OCI-LY7 (cell line): ENCODE measurements at places on chromosomes 16 and 17. TPM values are rescaled to one million over a fixed set of nuclear protein-coding genes. Genes with fewer than 3 reads are reported as not detected.
A peak's percentile ranks its signal among the peaks of the same experiment; 100 is the strongest.

The KCNH4 gene
- not detected in 2 replicates for total RNA-seq

The NXN gene
- total RNA-seq = 2.0 and 2.8 TPM in 2 replicates

The NOD2 gene
- total RNA-seq = not detected in 2 replicates

The ANKRD40CL gene
- total RNA-seq = not detected in 2 replicates

The P2RX5 gene
- 173 and 195 TPM in 2 replicates for total RNA-seq

The P4HB gene
- 502 and 577 TPM in 2 replicates for total RNA-seq

The TRIM16 gene
- 9.9 and 13.2 TPM in 2 replicates for total RNA-seq

The EVI2A gene
- 28.1 and 31.3 TPM in 2 replicates for total RNA-seq

The WDR59 gene
- 70.1 and 80.3 TPM in 2 replicates for total RNA-seq

The HSD17B1 gene
- total RNA-seq = 2.1 and 2.2 TPM in 2 replicates

The SMIM22 gene
- total RNA-seq = not detected in 2 replicates

The PMFBP1 gene
- 2.0 and 4.9 TPM in 2 replicates for total RNA-seq

The HOXB6 gene
- total RNA-seq = not detected in 2 replicates

The SLC13A5 gene
- total RNA-seq = not detected in 2 replicates

- peak; percentile 76 for DNase-seq
These were observed 6.3 kb downstream of the VWA3A start for GRCh38 chr16:22098405-22099255.

GRCh38 chr17:82865774-82866395 is 26.1 kb upstream of the ZNF750 start:
- DNase-seq = peak; percentile 39

GRCh38 chr16:9081158-9081557 is 10.3 kb upstream of the HAPSTR1 start:
- no peak for DNase-seq

GRCh38 chr17:80257716-80258213 is 2.9 kb upstream of the RNF213 start:
- DNase-seq = no peak

- no peak for DNase-seq
These were observed 7.8 kb downstream of the BAHCC1 start for GRCh38 chr17:81402981-81403467.

GRCh38 chr17:69523244-69523861 is 108.9 kb downstream of the MAP2K6 start:
- DNase-seq = peak; percentile 71

DNA sequence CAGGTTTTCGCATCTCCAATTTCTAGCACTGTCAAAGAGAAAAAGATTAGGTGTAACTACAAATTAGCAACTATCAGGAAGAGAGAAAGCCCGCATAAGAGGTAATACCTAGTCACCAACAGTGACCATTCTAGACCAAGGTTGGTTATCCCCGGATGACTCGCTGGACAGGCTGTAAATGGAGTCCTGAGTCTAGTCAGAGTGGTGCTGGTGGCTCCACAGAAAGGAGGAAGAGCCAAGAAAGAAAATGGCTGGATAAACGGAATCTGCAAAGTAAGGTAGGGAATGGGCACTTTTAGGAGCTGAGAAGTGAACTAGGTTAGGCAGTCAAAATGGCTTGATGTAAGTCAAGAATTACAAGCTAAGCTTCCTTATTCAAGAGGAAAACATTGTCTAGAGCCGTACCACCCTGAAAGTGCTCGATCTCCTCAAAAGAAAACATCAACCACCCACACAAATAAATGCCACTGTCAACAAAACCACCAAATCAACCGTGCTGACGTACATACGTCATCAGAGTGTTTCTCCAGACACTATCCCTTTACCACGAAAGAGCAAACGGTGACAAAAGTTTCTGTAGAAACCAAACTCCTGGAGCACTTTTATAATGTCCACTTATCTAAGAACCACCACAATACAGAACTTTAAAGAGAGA is 2.2 kb downstream of the GSPT1 start:
- DNase-seq = no peak

GRCh38 chr16:68373528-68374245 is 62.9 kb downstream of the PRMT7 start:
- DNase-seq = no peak

DNA sequence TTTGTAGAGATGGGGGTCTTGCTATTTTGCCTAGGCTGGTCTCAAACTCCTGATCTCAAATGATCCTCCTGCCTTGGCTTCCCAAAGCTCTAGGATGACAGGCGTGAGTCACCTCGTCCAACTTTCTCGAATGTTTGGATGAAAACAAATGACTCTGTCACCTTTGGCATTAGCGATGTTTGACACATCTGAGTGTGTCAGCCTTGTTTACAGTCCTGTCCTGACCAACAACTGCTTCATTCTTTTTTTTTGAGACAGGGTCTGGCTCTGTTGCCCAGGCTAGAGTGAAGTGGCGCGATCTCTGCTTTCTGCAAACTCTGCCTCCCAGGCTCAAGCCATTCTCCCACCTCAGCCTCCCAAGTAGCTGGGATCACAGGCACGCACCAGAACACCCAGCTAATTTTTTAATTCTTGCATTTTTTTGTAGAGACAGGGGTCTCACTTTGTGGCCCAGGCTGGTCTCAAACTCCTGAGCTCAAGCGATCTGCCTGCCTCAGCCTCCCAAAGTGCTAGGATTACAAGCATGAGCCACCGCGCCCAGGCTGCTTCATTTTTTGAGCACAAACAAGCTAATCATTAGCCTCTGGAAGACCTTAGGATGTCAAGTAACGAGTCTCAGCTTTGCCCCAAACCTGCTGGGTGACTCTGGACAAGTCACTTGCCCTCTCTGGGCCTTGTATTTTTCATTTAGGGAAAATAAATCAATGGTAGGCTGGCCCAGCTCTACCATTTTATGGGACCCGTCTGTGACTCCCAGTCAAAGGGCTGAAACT is 7.4 kb downstream of the MYH11 start:
- no peak for DNase-seq

- no peak for DNase-seq
These were observed 29.0 kb downstream of the MARCHF10 start for GRCh38 chr17:62778990-62779681.

DNA sequence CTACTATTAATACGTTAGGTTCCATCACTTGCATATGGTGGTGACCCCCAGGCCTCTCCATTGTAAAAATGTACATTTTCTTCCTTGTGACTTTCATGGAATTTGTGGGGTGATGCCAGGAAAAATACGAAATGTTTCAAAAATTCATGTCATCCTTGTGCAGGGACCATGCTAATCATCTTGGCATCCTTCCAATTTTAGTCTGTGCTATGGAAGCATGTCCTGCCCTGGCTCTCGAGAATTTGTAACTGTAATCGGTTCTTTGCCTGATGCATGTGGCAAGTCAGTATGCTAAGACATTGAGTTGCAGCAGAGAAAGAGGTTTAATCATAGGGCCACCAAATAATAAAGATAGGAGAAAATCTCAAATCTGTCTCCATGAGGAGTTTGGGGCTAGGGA is 14.3 kb upstream of the GINS3 start:
- DNase-seq = no peak

DNA sequence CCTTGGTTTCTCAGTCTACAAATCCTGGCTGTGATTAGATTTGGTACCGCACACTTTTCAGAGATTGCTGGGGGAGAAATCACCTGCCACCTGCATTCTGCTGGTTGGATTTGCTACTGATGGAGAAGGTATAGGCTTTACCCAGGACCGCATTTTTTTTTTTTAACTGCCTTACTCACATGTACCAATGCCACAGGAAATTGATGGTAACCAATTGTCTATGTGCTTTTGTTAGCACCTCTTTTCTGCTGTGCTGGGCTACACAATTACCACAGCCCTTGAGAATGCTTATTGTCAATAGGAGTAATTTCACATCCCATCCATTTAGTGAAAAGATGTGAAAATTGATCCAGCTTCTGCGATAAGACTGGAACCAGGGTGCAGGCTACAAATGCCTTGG is 74.4 kb upstream of the TANC2 start:
- no peak for DNase-seq

DNA sequence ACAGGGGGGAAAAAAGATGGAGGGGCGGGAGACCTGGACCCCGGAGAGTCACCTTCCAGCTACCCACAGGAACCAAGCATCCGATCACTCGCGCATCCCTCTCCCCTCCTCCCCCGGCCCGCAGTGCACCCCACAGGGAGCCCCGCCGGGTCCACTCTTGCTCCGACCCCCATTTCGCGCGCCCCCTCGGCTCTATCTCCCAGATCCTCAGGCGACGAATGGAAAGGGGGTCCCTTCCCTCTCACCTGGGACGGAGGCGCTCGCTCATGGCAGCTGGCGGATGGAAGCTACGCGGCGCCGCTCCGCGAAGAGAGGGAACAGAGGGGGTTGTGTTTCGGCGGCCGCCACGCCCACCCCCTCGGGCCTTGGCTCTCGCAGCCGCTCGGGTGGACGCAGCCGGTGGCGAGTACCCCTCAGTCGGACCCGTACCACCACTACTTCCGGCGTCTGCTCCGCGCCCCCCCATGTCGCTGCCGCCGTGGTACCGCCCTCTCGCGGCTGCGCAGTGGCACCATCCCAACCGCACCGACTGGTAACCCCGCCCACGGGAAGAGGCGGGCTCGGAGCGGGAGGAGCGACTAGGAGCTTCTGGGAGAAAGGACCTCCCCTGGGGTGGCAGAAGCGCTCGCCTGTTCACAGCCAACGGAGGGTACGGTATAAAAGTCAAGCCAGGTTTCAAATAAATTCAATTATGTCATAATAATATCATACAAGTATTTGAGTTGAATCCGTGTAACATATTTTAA is 29.7 kb downstream of the CPSF4L start:
- DNase-seq = peak; percentile 99

DNA sequence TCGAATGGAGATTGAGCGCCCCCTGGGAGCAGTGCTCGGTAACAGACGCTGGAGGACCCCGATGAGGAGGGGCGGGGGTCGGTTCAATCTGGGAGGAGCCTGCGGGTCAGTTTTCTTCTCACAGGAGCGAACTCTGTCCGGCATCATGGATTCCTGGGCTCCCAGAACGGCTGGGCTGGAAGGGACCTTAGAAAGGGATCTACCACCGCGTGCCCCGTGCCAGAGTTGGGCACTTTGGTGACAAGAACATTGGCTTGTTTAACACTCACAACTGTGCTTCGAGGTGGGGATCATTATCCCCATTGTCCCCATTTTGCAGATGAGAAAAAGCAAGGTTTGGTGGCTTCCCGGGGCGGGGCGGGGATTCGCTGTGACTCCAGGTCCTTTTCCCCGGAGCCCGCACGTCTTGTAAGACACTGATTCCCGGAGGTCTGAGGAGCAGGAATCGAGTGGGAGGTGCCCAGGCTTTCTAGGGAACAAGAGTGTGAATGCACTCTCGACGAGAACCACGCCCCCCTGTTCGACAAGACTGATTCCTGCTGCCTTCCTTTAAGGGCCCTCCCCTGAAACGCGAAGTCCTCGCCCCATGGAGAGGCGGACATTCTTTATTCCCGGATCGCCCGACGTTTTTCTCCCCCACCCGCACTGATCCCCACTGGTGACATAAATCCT is 1.5 kb upstream of the FBXL19 start:
- peak; percentile 94 for DNase-seq

GRCh38 chr16:53258809-53259208 is 175.5 kb upstream of the RBL2 start:
- no peak for DNase-seq

- peak; percentile 78 for DNase-seq
These were observed 5.4 kb upstream of the NFATC3 start for GRCh38 chr16:68079626-68080344.

- peak; percentile 88 for DNase-seq
These were observed at the start of gene SF3B3 for GRCh38 chr16:70523743-70524398. SF3B3 (plus strand) TSS chr16:70523816; CDS start chr16:70526657, 2,841 bp downstream.

- DNase-seq = no peak
These were observed 12.4 kb upstream of the CACNG4 start for GRCh38 chr17:66952031-66952524.

- DNase-seq = no peak
These were observed at the start of gene CCL18 for GRCh38 chr17:36063786-36064541. CCL18 (plus strand) TSS chr17:36064272; CDS start chr17:36064343, 71 bp downstream.

DNA sequence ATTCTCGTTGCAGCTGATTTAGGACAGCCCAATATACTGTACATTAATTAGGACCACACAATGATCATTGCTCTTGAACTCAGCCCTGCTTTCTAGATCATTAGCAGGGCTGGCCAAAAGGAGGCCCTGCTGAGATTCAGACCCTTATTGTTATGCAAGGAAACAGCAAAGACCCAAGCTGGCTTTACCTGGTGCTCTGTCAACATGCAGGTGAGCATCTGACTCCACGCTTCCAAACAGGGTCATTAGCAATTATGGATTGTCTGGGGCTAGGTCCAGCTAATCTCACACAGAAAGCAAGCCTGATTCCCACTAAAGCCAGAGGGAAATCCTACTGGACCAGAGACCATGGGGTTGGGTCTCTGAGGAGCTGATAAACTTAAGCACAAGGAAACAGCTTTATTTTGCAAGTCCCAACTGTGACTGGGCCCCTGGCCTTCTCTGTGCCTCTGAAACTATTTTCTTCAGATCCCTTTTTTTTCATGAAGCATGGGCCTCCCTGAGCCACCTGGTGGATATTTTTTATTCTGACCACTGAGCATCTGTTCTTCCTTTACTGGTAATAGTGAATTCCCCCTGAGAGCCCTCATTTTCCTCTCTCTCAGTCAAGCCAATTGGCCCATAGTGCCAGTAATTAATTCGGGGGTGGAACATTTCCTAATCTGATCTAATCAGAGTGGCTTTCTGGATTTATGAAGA is 236.1 kb downstream of the GRIN2A start:
- no peak for DNase-seq

- peak; percentile 85 for DNase-seq
These were observed 7.0 kb downstream of the CORO6 start for GRCh38 chr17:29615492-29616299.

DNA sequence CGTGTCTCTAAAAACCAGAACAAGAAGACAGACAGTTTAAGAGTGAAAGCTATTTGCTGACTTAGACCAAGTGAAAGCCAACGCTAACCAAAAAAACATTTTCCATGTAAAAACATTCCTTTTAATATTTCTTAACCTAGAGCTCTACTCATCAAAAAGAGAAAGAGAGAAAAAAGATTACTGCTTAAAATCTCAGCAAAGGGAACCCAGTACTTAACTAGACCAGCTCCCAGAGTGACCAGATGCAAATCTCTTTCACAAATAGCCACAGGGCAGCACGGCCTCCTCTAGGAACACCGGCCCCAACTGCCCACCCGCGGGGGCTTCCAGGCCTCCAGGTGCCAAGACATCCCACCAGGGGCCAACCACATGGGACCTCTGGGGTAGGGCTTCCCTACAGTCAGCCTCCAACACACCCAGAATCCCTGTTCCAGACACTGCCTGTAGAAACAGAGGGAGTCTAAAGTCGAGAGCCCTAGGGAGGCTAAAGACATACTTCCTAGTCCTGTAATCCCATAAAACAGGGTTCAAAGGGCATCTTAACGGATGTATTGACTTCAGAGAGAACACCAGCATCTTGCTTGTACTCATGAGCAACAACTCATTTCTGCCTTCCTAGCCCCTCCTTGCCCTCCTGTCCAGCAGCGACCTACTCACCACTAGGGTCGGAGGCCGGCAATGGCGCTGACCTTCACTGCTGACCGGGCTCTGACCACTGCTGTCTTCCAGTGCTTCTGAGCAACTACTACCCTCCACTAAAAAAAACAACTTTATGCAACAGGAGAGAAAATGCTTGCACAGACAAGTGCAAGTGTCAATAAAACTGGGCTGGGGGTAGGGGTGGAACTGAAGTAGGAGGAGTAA is 21.3 kb downstream of the ZCCHC14 start:
- no peak for DNase-seq
